ENCODE measurements at places on chromosomes 6 and 20.

DNA sequence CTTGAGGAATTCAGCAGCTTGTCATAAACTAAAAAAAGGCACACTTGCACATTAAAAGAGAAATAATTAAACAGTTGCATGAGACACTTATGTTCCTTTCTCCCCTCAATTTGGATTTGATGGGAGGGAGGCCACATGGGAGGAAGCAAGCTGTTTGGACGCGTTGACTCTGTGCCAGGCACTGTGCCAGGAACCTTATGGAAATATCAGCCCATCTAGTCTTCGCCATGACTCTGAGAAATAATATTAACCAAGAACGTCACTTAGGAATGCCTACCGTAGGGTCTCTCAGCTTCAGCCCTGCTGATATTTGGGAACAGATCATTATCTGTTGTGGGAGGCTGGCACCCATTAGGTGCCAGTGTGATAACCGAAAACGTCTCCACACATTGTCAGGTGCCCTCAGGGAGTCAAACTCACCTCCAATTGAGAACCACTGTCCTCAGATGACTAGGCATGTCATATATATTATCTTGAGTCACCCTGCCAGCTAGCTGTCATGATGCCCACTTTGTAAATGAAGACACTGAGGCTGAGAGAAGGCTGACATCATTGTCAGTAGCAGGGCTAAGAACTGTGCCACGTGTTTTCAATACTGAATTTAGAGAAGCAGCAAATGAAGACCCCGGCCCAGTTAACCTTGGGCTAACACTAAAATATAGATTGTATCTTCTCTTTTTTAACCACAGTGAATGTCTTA is 36.1 kb downstream of the EYA2 start:
- no peak for DNase-seq

GRCh38 chr20:1871807-1872458 is 23.3 kb upstream of the SIRPA start:
- no peak for DNase-seq

GRCh38 chr6:166998256-166999144 is 697 bp upstream of the CEP43 start:
- no peak for DNase-seq

- peak; percentile 10 for DNase-seq
These were observed 55.1 kb downstream of the KIAA0408 start for GRCh38 chr6:127404133-127404532.

DNA sequence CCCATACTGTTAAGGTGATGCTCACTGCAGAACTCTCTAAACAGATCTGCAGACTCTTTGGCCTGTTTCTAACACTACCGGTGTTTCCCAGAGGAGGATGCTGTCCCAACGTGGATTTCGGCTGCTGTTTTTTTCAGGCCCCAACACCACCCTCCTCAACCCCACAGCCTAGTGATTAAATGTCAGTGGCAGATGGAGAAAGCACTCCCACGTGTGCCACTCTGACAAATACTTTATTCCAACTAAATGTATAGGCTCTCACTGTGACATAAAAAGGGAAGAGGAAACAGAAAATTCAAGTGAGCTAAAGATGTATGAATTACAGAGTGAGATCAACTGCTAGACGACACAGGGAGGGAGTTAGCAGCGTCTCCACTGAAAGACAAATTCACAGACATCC is 3.6 kb downstream of the TBC1D20 start:
- DNase-seq, result no peak

All from GM12892 (cell line).